ENCODE measurements at places on chromosomes 1 and 21. TPM values are rescaled to one million over a fixed set of nuclear protein-coding genes. Genes with fewer than 3 reads are reported as not detected.
A peak's percentile ranks its signal among the peaks of the same experiment; 100 is the strongest.

Gene ANKRD35
- polyA plus RNA-seq, result 3.1 TPM

Gene TDRD5
- polyA plus RNA-seq, result 0.03 TPM

Gene MMEL1
- polyA plus RNA-seq, result 0.08 TPM

Gene MNDA
- 0.47 TPM for polyA plus RNA-seq

Gene FOXE3
- not detected for polyA plus RNA-seq

Gene LRRC8D
- 4.2 TPM for polyA plus RNA-seq

Gene LCE2C
- not detected for polyA plus RNA-seq

Gene AMY1A
- polyA plus RNA-seq, result not detected

Gene LRRC8C
- polyA plus RNA-seq, result 1.4 TPM

GRCh38 chr1:1088029-1088800 is 14.1 kb upstream of the RNF223 start:
- H3K27ac ChIP-seq, result no peak overlapping the region
- H3K4me3 ChIP-seq, result no peak overlapping the region
- no peaks in the 10 kb centered on the region for H3K4me1 ChIP-seq
- no peaks in the 10 kb centered on the region for H3K36me3 ChIP-seq
- no peaks in the 10 kb centered on the region for H3K27me3 ChIP-seq

GRCh38 chr1:43600033-43601020 is 49.6 kb upstream of the KDM4A start:
- H3K27ac ChIP-seq, result no peak overlapping the region
- no peaks in the 10 kb centered on the region for H3K36me3 ChIP-seq
- H3K4me1 ChIP-seq, result no peaks in the 10 kb centered on the region

DNA sequence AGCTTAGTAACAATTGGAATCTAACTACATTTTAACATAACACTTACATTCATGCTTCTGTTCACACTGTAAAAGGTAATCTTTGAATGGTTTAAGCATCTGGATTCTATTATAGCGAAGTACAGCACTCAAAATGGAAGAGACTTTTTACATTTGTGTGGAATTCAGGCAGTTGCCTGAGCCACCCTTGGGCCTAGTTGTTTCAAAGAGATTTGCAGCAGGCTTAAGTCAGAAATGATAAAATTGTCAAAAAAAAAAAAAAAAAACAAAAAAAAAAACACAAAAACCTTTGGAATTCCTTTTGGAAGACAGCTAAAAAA is 199.9 kb downstream of the LYPLAL1 start:
- no peaks in the 10 kb centered on the region for H3K36me3 ChIP-seq
- DNase-seq, result no peak
- H3K4me1 ChIP-seq, result no peaks in the 10 kb centered on the region
- H3K4me3 ChIP-seq, result no peak overlapping the region
- H3K27me3 ChIP-seq, result no peaks in the 10 kb centered on the region
- no peak overlapping the region for H3K27ac ChIP-seq

DNA sequence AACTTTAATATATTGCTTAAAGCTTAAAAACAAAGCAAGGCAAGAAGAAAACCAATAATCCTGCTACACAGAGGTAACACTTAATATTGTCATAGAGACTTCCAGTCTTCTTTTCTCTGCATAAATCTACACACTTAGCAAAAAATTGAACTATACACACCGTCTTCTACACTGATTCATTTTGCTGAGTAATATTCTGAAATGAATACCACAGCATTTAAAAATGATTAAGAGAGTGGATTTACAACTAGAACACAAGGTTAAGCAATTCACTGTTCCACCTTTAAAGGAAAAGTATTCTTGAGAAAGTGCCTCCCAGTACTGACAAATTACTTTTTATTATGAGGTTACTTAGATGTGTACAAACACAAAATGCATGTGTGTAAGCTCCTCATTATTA is 22.2 kb upstream of the ITPKB start:
- no peaks in the 10 kb centered on the region for H3K4me1 ChIP-seq
- H3K4me3 ChIP-seq, result no peak overlapping the region
- no peaks in the 10 kb centered on the region for H3K36me3 ChIP-seq
- H3K27ac ChIP-seq, result no peak overlapping the region

GRCh38 chr1:91803847-91804545 is 82.0 kb downstream of the TGFBR3 start:
- peak overlapping the region; percentile 42 for H3K27ac ChIP-seq
- H3K36me3 ChIP-seq, result no peaks in the 10 kb centered on the region

DNA sequence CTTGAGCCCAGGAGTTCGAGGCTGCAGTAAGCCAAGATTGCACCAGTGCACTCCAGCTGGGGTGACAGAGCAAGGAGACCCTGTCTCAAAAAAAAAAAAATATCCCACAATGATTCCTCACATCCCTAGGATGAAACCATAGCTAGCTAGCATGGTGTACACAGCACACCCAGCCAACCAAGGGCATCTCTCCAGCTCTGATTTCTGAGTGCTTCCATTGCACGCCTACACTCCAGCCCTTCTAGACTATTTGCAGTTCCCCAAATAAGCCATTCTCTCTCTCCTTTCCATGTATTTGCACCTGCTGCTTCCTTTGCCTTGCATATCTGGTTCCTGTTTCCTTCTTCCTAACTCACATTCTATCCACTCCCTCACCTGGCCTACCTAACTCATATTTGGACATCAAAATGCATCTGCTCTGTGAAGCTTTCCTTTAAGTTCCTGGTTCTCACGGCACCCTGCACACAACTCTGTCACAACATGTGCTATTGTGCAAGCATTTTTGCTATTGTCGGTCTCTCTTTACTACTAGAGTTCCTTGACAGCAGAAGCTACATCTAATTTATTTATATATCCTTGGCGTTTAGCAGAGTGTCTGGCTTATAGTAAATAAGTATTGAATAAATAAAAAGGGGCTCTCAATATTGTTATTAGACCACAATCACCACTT is 2.4 kb upstream of the ELAPOR1 start:
- no peak for DNase-seq
- H3K36me3 ChIP-seq, result no peaks in the 10 kb centered on the region
- H3K4me3 ChIP-seq, result no peak overlapping the region
- H3K27ac ChIP-seq, result no peak overlapping the region

DNA sequence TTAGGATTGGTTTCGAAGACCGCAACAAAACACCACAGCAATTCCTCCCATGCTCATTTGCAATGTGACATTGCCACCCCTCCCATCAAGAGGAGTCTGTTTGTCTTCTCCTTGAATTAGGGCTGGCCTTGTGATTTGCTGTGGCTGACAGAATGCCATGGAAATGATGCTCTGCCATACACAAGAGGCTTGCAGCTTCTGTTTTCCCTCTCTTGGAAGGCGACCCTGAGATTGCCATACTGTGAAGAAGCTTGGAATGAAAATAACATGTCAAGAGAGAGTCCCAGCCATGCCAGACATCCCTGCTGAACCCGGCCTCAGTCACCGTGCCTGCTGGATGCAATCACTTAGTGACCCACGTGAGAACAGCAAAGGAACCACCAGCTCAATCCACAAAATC is 212.4 kb downstream of the CRB1 start:
- H3K27me3 ChIP-seq, result no peaks in the 10 kb centered on the region
- H3K27ac ChIP-seq, result no peak overlapping the region
- H3K4me3 ChIP-seq, result no peak overlapping the region
- no peak for DNase-seq
- no peaks in the 10 kb centered on the region for H3K4me1 ChIP-seq

GRCh38 chr1:9151328-9151860 is 22.5 kb upstream of the GPR157 start:
- no peaks in the 10 kb centered on the region for H3K27me3 ChIP-seq
- H3K36me3 ChIP-seq, result no peaks in the 10 kb centered on the region
- H3K27ac ChIP-seq, result peak overlapping the region; percentile 50
- DNase-seq, result peak; percentile 38
- no peak overlapping the region for H3K4me3 ChIP-seq
- peaks cover 9% of the 10 kb centered on the region for H3K4me1 ChIP-seq

DNA sequence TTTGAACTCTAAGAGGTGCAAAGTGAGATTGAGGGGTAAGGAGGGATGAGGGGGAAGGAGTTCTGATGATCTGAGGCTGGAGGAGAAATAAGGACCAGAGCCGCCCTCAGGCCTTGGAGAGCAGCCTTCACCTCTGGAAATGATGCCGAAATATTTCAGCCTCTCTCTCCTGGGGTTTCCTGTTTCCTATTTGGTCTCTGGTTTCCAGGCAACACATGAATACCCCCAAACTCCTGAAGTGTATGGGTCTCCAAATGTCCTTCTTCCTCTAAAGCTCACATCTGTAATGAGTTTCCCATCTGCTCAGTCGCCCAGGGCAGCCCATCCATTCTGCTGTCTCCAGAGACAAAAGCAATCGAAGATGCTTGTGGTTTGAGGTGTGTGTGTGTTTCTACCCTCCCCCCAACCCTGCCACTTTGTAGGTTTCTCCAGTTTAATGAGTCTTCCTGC is 52.0 kb upstream of the FAM20B start:
- H3K27me3 ChIP-seq, result no peaks in the 10 kb centered on the region
- no peak for DNase-seq
- no peak overlapping the region for H3K27ac ChIP-seq
- no peak overlapping the region for H3K4me3 ChIP-seq

DNA sequence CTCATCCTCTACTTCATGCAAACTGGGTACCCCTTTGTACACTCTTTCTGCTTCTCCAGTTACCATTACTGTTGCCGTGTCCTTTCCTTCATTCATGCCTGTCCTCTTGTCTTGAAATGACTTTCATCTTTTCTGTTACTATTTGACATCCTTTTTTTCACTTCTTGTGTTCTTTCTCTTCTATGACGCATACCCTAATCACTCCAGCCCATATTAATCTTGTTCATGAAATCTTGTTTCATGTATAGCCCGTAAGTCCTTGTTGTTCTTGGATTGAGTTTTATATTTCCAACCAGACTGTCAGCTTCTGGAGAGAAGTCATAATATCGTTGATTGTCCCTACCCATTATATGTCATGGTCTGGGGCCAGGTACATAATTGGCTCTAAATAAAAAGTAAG is 126.1 kb downstream of the NOS1AP start:
- H3K36me3 ChIP-seq, result no peaks in the 10 kb centered on the region
- H3K4me3 ChIP-seq, result no peak overlapping the region
- no peak overlapping the region for H3K27ac ChIP-seq
- DNase-seq, result no peak

DNA sequence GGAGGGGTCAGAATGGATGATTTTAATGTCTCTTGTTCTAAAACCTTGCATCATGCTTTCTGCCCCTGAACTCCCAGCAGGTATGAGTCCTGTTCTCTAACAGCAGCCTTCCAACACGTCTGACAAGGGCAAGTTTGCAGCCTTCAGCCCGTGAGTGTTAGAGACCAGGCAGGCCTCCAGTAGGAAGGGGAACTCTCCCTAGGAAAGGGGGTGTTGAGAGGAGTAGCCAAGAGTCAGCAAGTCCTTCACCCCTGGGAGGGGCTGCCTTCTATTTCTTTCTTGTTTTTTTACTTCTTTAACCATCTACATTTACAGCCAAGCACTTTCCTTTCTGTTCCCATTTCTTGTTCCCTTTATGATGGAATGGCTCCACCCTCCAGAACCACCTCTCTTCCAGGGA is 14.2 kb downstream of the BATF3 start:
- no peaks in the 10 kb centered on the region for H3K4me1 ChIP-seq
- H3K27ac ChIP-seq, result no peak overlapping the region
- DNase-seq, result no peak

DNA sequence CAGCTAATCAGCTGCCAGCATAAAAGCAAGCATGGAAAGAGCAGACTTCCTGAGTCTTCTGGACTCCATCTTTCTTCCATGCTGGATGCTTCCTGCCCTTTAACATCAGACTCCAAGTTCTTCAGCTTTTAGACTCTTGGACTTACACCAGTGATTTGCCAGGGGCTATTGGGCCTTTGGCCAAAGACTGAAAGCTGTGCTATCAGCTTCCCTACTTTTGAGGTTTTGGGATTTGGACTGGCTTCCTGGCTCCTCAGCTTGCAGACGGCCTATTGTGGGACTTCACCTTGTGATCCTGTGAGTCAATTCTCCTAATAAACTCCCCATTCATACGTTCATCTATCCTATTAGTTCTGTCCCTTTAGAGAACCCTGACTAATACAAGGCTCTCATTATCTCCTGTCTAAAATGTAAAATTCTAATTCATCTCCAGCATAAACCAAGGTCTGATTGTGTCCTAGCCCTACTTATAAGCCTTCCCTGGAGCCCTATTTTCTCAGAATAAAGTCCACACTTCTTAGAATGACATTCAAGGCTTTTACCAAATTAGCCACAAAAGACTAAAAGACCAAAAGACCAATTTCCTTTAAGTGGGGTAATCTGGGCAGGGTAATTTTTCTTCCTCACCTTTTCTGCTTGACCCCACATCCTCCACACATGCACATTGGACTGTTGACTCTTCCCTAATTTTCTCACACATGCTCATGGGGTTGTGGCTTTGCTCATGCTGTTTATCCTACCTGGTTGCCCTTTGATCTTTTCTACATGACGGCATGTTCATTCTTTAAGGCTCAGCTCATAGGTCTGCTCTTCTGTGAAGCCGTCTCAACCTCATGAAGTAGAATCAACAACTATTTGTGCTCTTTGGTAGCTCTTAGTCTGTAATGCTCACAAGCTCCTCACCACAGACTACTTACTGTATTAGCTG is 18.1 kb upstream of the ENAH start:
- no peaks in the 10 kb centered on the region for H3K4me1 ChIP-seq
- H3K27me3 ChIP-seq, result no peaks in the 10 kb centered on the region
- no peak overlapping the region for H3K4me3 ChIP-seq
- no peak overlapping the region for H3K27ac ChIP-seq

DNA sequence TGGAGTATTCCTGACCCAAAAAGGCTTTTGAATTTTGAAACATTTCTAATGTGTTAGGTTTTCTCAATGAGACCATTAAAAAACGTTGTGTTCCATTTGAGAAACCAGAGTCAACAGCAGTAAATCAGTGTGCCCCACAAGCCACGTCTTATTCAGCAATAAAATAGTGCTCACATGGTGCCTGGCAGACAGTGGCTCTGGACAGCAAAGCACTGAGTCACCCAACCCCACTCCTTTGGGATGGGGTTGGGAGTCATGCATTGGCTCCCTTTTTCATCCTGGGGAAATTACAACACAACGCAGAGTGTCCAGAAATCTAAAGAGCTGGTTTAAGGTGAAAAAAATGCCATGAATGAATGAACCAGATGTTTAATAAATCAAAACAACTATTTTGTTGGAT is 46.5 kb downstream of the KCNJ15 start:
- no peak overlapping the region for H3K27ac ChIP-seq
- H3K27me3 ChIP-seq, result no peaks in the 10 kb centered on the region
- peak; percentile 61 for DNase-seq
- H3K36me3 ChIP-seq, result no peaks in the 10 kb centered on the region
- H3K4me1 ChIP-seq, result no peaks in the 10 kb centered on the region

- no peak for DNase-seq
- H3K4me3 ChIP-seq, result no peak overlapping the region
- no peaks in the 10 kb centered on the region for H3K27me3 ChIP-seq
- H3K27ac ChIP-seq, result no peak overlapping the region
- no peaks in the 10 kb centered on the region for H3K36me3 ChIP-seq
Observed at GRCh38 chr21:42097274-42097673, 26.2 kb downstream of the UMODL1 start.

All from psoas muscle (tissue), 8 donors.